ENCODE measurements at places on chromosomes 5 and 9.

DNA sequence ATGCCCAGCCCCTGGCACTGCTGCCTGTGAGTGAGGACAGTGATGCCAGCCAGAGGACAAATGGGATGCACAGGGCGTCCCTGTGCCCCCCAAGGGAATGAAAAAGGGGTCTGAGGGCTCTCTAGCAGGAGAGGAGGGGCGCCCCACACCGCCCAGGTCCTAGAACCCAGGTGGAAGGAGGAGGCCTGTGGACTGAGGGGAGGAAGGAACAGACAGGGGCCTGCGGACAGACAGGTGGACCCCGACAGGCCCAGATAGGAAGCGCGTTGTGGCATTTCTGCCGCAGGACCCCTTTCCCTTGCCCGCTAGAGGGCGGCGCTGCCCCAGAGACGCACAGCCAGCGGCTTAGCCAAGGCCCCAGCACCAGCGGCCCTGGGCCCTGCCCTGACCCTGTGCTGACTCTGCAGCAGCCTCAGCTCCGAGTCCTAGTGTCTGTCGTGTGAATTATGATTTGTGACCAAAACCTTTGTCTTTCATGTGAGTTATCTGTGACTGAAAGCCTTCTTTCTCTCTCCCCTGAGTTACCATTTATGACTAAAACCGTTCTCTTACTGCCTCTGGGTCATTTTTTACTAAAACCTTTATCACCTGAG, 30.7 kb downstream of the TRIP13 start:
- no peak for DNase-seq

DNA sequence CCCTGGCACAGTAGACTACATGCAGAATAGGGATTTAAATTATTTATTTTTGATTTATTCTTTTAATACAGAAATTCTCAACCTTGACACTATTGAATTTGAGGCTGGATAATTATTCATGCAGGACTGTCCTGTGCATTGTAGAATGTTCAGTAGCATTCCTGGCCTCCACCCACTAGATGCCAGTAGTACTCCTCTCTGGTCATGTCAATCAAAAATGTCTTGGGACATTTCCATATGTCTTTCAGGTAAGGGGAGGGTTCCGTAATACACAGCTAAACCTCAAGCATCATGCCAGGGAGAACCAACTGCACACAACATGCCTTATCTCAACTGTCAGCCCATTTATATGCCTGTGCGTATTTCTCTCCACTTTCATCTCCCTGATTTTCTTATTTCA, 231.8 kb downstream of the BRINP1 start:
- no peak for DNase-seq

DNA sequence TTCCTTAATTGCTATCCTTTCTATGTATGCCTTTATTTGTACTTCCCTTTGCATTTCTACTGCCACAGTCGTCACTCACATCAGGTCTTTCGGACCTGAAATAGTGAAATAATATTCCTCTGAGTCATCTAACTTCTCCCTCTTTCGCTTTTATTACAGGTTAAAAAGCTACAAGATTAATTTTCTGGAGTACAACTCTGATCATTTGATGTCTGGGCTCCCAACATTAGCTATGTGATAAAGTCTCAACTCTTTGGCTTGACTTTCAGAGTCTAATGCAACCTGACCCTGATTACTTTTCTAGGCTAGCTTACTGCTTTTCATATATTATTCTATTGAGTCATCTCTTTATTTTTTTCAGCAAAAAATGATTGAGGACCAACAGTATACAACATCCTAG, 638.8 kb upstream of the WWC1 start:
- no peak for DNase-seq

GRCh38 chr5:133718457-133718856, 106.1 kb upstream of the FSTL4 start:
- no peak for DNase-seq

DNA sequence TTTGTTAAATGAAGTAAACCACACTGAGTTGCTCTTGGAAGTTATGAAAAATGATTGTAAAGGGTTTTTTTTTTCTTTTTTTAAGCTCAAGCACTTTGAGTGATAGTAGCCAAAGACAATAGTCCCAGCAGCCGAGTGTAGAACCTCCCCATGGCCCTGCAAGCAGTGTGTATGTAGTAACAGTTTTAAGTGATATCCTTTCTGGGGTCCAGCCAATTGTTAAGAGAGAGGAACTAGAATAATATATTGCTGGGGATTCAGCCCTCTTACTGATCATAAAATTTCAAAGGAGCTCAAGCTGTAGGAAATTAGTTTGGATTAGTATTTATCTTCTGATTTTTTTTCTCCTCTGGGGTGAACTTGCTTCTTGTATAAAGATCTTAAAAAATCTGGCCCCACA, 43.2 kb downstream of the NPR3 start:
- DNase-seq = no peak

DNA sequence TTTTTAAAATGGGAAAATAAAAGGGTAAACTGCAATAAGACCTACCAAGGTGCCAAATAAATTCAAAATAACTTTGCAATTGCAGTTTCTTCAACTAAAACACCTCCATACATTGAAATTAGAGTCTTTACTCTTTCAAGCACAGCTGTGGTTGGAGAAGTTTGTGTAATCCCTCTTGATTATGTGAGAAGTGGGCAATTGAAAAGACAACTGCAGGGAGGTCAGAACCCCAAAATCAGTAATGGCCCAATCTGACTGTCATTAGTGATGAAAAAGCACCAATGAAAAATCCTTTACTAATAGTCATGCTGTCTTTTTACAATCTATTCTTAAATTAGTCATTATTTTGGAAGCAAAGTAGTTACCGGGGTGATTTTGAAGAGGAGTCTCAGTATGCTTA, 116.7 kb upstream of the RGMB start:
- DNase-seq = no peak

DNA sequence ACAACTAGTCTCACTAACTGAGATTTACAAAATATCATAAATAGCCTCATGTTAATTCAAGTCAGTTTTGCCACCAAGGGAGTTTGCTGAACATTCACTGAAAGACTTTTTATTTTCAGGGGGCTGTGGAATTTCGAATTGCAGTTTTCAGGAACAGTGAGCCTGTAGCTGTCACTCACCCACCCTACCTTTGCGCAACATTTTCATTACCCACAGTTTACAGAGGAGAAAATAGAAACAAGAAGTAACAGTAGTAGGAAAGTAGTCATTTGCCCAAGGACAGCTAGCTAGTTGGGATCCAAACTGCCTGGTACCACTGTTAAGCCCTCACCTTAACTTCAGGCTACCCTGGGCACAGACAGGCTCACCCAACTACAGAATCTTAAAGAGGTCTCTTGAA, 154.1 kb downstream of the ADAMTS12 start:
- DNase-seq = no peak

GRCh38 chr5:124593952-124594351, 152.5 kb downstream of the ZNF608 start:
- no peak for DNase-seq

DNA sequence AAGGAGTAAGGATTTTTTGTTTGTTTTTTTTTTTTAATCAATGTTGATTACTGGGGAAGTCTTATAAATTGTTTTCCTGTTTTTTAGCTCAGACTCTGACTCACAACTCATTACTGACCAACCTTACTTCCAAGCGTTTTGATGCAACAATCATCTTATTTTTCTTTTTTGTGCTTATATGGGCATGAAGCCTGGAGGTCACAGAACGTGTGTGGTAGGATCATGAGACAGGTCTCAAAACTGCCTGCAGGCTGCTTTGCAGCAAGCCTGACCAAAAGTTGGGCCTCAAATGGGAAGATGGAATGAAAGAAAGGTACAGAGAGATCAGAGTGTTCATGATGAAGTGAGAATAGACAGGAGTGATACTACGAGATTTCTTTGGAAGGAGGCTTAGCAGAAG, 38.5 kb downstream of the SNCAIP start:
- no peak for DNase-seq

DNA sequence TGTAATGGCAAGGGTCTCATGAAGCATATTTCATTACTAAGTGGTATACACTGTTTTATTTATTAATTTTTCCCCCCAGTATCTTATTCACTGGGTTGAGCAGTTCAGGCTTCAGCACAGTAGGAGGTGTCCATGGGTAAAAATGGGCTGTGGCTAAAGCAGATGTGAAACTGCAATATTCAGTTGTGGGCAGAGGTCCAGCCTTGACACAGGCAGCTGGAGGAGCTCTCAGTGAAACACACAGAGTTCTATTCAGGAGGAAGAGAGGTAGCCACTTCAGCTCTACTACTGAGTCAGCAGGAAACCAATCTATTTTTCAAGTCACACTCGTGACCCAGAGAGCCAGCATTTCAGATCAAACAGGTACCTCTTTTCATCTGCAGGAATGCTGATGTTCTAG, 418.3 kb downstream of the CDH10 start:
- DNase-seq = no peak

DNA sequence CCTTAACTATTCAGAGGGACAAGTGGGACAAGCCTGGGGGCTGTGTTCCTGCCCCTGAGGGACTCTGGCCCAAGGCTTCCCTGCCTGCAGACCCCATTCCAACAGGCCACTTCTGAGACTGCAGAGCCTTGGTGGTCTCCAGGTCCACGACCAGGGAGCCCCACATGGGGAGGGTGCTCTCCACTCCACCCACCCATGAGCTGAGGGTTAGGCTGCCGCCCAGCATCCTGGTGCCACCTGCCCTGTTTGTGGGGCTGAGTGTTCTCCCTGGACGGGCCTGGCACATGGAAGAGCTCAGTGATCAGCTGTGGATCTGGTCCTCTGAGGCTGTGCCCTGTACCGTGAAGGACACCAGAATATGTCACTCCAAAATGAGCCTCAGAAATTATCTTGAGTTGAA, 2.5 kb upstream of the ABO start:
- no peak for DNase-seq
